ENCODE measurements at places on chromosomes 5 and 9.

- DNase-seq, result no peak
Measured at GRCh38 chr9:93864032-93864431, 91.1 kb downstream of the BARX1 start.

GRCh38 chr5:138651058-138651766, 76.0 kb upstream of the HSPA9 start:
- DNase-seq, result no peak

GRCh38 chr9:14317667-14318320, 3.9 kb upstream of the NFIB start:
- DNase-seq, result no peak

DNA sequence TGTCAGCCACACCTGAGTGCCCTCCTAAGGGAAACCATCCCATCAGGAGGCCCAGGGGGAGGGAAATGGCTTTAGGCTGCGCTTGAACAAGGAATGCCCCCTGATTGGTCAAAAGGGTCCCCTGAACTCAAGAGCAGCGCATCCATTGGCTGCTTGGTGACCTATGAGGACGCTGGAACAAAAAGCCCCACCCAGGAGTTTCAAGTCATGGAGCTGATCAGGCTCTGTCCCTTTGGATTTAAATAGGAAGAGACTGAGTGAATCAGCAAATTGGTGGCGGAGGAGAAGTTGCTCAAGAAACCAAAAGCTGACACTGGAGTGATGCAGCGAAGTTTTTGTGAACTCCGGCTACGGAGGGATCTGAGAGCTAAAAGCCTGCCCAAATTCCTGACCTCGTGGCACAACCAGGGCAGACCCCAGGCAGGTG, 66.7 kb downstream of the SMIM23 start:
- DNase-seq, result no peak

DNA sequence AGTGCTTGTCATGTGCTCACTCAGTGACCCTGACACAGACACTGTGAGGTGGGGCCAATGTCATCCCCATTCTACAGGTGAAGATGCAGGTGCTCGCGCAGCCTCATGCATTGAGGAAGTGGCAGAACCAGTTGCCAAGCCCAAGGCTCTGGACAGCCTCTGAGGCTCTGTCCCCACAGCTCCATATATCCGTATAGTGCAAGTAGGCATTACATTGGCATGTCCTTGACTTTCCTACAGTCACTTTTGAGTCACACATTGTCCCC, 58.8 kb upstream of the ANGPTL2 start:
- DNase-seq, result no peak

DNA sequence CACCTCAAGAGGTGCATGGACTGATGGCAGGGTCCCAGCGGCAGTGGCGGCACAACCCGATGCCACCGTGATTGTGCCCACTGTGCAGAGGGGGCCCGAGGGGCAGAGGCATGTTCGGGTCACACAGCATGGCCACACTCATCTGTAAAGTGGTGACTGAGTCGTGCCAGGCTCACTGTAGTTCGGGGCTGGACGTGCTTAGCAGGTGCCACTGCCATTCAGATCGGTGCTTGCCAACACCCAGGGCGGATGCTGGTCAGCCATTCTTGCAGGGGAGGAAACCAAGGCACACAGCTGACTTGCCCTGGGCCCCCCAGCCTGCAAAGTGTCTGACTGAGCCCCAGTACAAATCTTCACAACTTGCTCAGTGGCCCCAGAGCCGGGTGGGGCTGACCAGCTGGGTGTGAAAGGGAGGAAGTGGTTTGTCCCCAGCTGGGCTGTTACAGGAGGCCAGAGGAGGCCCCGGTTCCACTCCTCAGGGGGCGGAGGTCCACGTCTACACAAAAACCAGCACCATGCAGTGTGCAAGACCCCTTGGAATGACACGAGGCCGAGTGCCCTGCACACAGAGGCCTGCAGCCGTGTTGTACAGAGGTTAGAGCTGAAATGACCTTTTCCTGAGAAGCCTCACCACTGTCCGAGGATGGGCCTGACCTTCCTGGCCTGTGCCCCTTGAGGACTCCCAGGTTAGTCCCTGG, 17.9 kb downstream of the FGD3 start:
- no peak for DNase-seq

GRCh38 chr5:163347671-163348070, 89.7 kb upstream of the CCNG1 start:
- DNase-seq, result peak; percentile 6

DNA sequence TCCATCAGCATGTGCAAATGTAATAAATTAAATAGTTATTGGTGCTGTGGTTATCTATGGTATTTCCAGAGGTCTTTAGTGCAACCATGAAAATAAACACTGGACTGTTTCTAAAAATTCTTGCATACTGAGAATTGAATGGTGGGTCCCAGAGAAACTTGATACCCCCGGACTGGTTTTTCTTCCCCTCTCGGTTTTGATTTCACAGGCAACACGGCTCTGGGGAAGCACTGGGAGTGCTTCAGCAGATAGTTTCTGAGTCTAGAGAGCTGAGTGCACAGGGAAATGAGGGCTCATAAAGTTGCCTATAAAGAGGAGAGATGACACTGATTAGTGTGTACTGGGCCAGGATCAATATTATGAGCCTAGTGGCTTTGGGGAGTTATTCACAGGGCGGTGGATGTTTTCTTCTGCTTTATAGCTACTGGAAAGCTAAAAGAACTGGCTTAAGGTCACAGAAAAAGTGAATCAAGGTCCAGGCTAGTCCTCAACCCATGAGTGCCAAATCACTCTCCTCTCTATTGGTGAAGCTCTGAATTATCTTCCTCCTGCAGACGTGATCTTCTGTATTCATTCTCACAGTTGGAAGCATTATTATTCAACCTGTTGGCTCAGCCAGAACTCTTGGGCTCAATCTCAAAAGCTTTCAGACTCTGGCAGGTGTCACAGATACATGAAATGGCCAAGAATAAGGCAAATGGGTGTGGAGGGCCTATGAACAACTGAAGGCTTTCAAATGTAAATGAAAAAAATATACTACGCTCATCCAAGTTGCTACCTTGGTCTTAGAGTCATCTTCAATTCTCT, 170.2 kb upstream of the HMHB1 start:
- no peak for DNase-seq

DNA sequence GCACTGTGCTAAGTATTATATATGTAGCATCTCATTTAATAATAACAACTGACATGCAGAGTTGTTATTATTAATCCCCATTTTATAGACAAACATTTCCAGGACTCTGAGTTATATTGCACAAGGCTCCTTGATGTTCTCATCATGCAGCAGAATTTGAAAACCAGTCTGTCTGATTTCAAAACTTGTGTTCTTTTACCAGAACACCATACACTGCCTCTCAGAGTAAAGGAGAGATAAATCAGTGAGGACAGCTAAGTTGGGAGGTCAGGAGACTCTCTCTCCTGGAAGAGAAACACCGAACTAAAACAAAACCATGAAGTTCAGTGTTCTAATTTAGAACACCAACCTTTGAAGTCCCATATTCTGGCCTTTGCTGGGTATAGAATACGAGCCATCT, 92.7 kb upstream of the TNC start:
- no peak for DNase-seq

GRCh38 chr5:1558944-1559343, 35.2 kb upstream of the LPCAT1 start:
- DNase-seq, result no peak

GRCh38 chr9:109705515-109705914, 74.5 kb upstream of the PALM2AKAP2 start:
- peak; percentile 18 for DNase-seq

DNA sequence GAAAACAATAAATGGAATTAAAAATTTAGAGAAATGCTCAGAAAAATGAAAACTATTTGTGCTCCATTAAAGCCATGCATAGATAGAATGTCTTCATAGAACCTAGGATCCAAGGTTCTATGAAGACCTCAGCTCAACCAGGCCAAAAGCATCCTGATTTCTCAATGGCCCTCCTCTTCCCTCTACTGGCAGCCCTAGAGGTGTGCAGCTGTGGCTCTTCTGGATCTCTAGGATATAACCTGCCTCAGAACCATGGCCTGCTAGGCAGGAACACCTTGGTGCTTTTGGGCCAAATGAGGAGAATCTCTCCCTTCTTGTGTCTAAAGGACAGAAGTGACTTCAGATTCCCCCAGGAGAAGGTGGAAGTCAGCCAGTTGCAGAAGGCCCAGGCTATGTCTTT, 15.1 kb downstream of the IFNA1 start:
- DNase-seq, result no peak

DNA sequence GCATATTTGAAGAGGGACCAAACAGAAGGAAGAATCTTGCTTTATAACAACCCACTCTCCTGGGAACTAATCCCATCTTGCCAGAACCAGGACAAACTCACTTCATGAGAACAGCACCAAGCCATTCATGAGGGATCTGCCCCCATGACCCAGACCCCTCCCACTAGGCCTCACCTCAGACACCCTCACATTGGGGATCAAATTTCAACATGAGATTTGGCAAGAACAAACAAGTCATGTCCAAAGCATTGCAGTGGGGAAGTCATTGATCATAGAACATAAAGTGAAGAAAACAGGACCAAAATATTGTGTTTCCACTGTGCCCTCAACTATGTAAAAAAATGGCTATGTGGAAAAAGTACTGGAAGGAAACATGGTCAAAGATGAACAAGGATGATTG, 43.9 kb downstream of the MAP1B start:
- no peak for DNase-seq

Measured in epithelial cell of proximal tubule (primary cell).